Activated CD4-positive, CD25-positive, alpha-beta regulatory T cell treated with anti-CD3 and anti-CD28 coated beads, Interleukin-2, amount 50 U/mL, for 16 hours (primary cell): ENCODE measurements at places on chromosomes 5 and 9.

GRCh38 chr5:144024545-144024944, 145.9 kb downstream of the YIPF5 start:
- no peak for DNase-seq

DNA sequence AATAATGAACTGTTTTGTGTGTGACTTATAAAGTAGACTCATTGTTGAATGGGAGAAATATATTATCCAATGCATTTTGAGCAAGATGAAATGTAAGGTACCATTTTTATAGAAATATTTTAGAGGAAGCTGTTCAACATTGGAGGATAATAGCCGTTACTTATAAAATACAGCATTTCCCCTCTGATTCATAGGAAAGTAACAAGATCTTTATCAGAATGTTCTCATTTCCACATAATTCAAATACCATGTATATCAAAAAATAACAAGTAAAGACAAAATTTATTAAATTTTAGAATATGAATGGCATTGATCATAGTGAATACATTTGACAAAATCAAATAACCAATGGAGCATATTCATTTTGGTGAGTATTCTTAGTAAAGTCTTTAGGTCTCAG, 346.7 kb upstream of the PTGER4 start:
- DNase-seq, result no peak

DNA sequence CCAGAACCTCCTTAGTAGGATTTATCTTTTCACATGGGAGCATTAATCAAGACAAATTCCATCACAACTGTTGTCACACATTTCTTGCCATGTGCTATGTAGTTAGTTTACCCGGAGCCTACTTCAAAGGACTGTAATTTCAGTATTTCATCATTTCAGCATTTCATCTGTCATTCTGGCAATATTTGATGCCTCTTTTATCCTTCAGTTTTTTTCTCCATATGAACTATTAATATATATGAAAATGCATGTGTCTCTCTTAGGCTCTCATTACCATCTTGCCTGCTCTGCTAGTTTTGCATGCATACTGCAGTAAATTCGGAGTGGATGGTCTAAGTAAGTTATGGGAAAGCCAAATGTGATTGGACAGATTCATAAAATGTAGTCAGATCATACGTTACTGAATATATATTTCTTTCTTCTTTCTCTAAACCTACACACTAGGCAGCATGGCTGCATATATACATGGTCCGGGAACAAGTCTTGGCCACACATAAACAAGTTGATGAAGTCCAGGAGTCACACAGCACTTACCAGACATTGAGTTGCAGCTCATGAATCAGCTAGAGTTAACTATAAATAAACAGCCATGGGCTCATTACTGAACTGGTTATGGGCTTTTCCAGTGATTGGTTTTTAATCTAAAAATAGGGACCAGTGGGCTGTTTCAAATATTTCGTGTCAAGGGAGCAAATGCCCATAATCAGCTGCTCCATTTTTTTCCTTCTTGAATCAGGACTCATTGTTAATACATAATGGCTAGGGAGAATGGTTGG, 46.6 kb downstream of the SPATA31D1 start:
- no peak for DNase-seq

DNA sequence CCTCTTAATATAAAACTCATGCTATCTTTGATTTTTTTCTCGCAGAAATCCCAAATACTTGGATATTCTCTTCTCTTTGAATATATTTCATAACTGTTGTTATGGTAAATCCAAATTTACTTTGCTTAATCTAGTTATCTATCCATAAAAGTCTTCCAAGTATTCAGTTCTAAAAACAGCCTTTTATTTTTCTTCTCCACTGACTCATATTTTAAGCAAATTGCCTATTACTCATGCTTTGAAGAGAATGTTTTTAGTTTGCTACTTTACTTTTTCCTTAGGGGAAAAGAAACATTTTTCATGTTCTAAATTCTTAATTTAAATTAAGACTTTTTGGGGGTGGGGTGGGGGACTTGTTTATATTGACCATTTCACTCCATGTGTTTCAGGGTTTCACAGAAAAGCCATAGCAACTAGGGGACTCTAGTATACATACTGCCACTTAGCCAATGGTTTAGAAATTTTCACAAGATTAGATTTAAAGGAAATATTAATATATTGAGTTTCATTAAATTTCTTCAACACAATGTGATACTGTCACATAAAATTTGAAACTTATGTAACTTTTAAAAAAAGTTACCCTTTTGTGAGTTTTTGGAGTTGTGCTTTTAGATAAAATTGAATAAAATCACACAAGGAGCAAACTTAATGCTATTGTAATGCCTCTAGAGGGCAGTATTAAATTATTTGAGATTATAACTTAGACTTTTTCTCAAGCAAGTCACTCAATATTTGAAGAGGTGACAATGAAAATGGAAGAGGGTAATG, 545.8 kb upstream of the ARRDC3 start:
- no peak for DNase-seq

GRCh38 chr5:110517396-110517795, 209.1 kb downstream of the TMEM232 start:
- no peak for DNase-seq

GRCh38 chr9:81819859-81820546, 108.2 kb upstream of the SPATA31D4 start:
- no peak for DNase-seq

DNA sequence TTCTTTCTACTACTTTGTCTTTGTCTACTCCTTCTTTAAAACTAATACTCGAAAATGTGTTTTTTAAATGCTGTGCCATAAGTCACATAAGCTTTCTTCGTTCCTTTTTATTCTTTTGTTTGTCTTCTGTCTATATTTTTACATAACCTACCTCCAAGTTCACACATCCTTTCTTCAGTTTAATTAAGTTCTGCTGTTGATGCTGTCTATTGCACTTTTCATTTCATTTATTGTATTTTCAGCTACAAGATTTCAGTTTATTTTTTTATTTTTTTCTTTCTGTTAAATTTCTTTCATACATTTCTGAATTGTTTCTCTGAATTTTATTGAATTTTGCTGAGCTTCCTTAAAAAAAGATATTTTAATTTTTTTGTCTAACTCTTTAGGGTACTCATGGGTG, 878.2 kb downstream of the MAT2B start:
- no peak for DNase-seq

DNA sequence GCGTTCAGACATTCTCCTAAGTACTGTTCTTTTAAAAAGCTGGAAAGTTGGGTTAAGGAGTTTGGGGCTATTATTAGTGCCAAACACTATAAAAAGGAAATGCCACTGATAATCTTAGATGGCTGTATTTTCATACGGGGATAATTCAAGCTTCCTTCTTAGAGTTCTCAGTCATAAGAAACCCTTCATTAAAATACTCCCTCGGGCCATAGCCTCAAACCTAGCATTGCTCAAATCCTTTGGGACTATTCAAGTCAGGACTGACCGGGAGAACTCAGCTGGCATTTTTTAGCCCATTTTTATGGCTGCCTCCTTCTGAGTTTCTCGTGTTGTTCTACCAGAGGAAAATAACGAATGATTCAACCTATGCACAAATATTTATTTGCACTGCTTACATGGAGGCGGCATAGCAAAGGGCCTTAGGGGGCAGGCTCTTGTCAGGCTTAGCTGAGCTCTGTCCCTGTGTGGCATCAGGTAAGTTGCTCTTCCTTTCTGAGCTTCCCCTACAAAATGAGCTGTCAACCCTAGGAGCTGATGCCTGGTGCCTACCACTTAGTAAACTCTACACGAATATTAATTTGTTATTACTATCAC, 33.5 kb upstream of the ADAM19 start:
- no peak for DNase-seq

GRCh38 chr5:116759860-116760640, 185.4 kb upstream of the SEMA6A start:
- DNase-seq, result no peak

DNA sequence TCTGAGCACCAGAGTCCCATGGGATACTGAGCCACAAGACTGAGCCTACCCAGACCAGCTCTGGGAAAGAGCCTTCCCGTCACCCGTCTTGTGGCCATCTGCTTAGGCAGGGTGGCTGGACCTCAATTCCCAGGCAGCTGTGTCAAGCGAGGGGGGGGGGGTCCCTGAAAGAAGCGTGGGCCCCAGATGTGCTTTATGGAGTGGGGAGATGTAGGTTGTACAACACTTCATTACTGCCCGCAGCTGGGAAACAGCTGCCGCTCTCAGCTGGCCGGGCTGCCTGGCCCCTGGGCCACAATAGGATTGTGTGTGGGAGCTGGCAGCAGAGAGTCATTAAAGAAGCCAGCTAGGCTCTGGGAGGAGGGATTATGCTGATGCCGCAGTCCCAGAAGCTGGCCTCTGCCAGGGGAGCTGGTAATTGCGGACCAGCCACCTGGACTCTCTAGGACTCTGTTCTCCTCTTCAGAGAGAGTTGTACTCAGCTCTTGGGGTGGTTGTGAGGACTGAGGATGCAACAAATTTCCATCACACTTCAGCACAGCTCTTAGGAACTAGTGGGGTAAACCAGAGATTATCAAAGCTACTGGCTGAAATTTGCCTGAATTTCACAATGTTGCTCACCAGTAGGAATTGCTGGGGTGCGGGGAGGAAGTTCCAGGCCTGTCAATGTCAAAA, 145.4 kb downstream of the GADD45G start:
- no peak for DNase-seq

- no peak for DNase-seq
Observed at GRCh38 chr5:34586117-34586885, 69.8 kb upstream of the RAI14 start.

DNA sequence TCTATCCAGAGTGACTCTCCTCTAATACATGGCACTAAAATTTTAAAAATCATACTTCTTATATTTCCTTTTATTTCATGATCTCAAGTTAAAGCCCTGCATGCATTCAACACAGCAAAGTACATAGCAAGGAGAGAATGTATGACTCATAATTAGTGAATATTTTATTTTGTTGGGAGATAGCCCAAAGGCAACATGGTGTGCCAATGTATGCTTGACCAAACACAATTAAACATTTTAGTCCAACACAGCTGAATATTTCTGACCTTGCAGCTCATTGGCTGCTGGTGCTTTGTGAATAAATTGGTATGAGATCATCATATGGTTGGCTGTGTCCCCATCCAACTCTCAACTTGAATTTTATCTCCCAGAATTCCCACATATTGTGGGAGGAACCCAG, 103.5 kb downstream of the NPR3 start:
- DNase-seq, result no peak

DNA sequence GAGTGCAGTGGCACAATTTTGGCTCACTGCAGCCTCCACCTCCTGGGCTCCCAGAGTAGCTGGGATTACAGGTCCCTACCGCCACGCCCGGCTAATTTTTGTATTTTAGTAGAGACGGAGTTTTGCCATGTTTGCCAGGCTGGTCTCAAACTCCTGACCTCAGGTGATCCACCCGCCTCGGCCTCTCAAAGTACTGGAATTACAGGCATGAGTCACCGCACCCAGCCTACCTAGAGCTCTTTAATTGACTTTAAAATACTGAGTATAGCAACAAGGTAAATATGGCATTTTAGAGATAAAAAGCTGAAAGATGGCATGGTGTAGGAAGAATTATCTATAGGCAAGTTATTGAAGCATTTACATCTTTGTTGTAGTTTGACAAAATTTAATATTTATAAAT, 21.0 kb downstream of the APC start:
- no peak for DNase-seq

DNA sequence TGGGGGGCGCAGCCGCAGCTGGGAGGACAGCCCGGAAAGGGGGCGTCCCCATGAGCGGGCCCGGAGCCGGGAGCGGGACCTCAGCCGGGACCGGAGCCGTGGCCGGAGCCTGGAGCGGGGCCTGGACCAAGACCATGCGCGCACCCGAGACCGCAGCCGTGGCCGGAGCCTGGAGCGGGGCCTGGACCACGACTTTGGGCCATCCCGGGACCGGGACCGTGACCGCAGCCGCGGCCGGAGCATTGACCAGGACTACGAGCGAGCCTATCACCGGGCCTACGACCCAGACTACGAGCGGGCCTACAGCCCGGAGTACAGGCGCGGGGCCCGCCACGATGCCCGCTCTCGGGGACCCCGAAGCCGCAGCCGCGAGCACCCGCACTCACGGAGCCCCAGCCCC, 47.0 kb downstream of the TJP2 start:
- DNase-seq, result no peak

GRCh38 chr5:124053340-124053739, 541.4 kb downstream of the CSNK1G3 start:
- DNase-seq, result no peak

GRCh38 chr5:145976431-145977155, 40.2 kb downstream of the SH3RF2 start:
- no peak for DNase-seq

DNA sequence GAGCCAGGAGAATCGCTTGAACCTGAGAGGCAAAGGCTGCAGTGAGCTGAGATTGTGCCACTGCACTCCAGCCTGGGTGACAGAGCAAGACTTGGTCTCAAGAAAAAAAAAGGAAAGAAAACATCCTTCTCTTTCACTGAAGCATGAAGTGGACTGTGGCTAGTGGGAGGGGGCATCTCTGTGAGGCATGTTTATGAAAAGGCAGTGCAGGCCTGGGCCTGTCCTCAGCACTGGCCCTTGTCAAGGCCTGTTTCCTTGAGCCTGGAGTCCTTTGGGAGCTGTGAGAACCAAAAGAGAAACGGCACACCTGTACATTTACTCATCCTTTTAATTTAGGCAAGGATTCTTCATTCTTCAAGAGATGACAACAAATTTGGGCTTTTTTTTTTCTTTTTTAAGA, 18.3 kb upstream of the FUBP3 start:
- no peak for DNase-seq

DNA sequence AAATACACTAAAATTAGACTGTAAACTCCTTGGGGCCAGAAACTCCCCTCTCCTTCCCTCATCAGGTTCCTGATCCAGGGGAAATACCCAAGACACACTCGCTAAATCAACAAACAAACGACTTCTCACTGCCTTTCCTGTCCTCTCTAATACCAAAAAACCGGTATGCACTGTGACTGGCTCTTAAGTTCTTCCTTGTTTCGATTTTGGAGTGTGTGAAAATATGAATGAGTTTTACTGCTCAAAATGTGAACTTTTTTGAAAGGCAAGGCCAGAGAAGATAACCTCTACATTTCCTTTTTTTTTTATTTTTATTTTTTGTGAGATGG, 81.1 kb upstream of the EPB41L4B start:
- DNase-seq, result no peak

DNA sequence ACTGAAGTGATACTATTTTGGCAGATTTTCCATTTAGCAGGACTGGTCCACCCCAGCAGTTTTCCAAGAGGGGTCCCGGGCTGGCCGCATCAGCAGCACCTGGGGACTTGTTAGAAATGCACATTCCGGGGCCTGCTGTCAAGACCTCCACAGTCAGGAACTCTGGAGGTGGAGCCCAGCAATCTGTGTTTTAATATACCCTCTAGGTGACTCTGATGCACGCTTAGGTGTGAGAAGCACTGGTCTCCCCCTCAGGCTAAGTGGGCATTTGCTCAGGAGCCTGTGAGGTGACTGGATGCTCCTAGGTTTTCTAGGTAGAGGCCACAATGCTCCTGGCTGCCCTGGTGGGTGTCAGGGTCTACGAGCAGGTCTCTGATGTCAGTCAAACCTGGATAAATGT, 81.7 kb downstream of the DCP2 start:
- no peak for DNase-seq
